Uterus (tissue), 4 donors: ENCODE measurements at places on chromosomes 7 and 10.

DNA sequence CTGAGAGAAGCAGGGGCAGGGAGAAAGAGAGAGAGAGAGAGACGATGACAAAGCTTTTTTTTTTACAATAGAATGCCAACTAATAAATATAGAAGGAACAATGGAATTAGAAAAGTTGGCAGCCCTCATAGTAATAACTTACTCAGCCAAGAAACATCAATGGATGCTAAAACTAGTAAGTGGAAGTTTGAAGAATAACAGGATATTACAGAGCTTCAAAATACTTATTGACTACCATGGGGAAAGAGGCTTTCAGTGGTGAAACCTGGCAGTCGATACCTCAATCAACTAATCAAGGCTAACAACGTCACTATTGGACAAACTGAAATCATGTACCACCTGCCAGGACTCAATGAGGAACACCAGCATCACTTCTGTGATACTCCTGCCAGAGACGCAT is 100.5 kb upstream of the LRRC4 start:
- no peak for DNase-seq

- no peak for DNase-seq
These were observed 458.6 kb downstream of the PLXNA4 start for GRCh38 chr7:132117636-132118035.

- DNase-seq: no peak
These were observed 80.6 kb downstream of the ETV1 start for GRCh38 chr7:13908667-13909397.

GRCh38 chr10:57008189-57008588 is 647.1 kb upstream of the ZWINT start:
- DNase-seq: no peak

GRCh38 chr10:73060738-73061635 is 35.7 kb downstream of the P4HA1 start:
- no peak for DNase-seq

- DNase-seq: peak; percentile 59
These were observed 274.9 kb upstream of the GALNT17 start for GRCh38 chr7:70856901-70857630.

DNA sequence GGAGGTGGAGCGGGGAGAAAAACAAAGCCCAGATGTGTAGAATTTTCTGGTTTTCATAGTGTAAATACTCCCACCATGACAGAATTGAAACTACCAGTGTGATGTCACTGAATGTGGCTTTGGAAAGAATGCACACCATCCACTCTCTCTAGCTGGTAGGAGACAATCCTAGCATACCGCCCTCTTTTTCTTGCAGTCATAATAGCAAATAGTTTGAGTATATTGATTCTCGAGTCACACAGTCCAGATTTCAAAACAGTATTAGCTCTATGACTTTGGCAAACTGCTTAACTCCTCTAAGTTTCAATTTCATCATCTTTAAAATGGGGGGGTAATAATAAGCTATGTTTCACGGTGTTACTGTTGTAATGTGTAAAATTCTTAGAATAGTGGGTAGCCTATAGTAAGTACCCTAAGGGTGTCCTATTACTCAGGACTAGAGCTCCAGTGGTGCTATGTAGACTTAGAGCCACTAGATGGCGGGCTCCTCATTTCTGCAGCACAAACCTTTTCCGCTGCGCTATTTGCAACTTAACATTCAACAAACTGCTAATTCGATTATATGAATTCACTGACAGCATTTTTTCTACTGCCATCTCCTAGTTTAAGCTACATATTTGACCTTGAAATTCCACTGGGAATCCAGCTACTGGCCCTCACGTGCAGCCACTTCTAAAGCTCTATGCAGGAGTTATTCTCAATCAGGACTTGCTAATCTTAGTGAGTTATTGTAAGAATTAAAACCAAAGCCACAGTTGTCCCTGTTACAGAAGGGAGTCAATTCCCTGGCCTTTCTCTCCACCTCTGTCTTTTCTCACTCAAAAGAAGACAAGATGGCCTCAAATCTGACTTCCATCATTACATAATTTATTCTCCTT is 18.7 kb downstream of the TAS2R40 start:
- DNase-seq: peak; percentile 58

DNA sequence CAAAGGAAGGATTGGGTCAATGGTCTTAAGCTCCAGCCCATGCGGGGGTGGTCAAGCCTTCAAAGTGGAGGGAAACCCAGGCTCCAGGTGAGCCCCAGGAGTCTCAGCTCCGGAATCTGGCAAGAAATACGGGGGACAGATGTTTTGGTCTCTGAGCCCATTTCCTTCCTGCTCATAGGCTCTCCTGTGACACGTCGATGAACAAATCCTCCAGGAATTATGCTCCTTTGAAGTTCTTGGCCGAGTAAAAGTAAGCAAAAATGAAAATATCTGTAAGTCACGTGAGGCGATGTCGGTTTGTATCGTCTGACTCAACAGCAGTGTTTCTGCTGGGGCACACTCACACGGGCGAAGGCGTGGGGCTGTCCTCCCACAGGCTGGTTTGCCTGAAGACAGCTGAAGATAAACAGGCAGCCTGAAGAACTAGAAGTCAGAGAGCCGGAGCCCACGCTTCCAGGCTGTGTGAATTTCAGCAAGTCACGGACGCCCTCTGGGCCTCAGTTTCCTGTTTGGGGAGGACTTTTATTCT is 52.6 kb upstream of the SMNDC1 start:
- DNase-seq: peak; percentile 60
